HFF-Myc (cell line): ENCODE measurements at places on chromosomes 4 and X.

DNA sequence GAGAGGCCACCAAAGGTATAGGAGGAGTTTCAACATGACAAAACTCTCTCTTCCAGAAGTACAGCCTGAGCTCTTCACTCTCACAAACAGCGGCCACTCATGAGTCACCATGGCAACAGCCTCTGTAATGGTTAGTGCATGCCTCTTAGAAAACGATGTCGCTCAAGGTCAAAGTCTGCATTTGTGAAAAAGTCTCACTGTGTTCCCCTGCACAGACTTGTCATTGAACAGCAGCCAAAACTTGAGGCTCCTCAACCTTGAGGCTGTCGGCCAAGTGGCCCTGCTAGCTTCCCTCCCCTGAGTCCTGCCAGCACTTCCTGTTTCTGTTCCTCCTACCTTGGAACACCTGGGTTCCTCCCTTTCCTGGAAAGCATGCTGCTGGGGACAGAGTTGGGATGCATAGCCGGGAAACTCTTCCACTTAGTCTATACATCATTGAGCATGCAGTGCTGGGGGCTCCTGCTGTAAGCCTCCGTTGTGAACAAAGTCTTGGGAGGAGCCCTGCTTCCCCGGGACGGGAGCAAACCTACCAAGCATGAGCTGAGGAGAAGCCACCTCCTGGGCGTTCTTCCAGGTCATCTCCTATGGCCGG lies 66.6 kb downstream of the ING2 start:
- peak; percentile 16 for DNase-seq

- no peak for DNase-seq
Measured at GRCh38 chr4:183832776-183833450, 72.2 kb upstream of the STOX2 start.

GRCh38 chr4:48329193-48329592 lies 12.1 kb upstream of the SLAIN2 start:
- no peak for DNase-seq

DNA sequence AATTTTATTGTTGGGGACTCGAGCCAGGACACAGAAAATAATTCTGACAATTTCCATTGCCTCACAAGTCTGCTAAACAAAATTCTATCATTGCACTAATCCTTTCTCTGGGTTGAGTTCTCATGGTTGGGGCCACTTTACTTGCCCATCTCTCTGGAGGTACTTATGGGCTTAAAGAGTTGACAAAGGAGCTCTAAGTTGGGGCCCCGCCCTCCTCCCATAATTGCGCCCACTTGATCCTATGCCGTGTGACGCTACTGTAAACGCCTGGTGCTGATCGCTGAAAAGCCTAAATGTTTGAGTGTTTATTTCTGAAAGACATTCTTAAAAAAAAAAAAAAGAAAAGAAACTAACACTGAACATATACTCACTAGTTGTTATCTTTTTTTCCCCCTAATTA lies 103.0 kb downstream of the TENM3 start:
- no peak for DNase-seq

DNA sequence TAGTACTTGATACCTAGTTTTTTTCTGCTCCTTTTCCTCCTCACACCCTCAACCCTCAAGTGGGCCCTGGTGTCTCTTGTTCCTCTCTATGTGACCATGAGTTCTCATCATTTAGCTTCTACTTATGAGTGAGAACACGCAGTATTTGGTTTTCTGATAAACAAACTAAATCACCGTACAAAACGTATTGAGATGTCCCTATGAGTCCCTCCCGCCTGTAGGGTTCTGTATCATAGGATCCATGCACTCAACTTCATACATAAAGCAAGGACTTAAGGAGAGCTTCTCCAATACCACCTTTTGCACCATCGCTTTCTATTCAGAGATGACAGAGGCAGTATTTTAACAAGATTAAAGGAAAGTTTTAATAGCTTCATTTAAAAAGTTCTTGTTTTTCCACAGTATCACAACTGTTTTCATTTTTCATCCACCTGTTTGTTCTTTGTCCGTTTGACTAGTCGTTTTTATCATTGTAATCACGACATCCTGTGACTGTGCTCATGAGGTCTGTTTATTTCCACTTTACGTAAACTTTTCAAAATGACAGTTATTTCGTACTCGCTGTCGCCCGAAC lies 457 bp upstream of the RAB9A start:
- DNase-seq = no peak

DNA sequence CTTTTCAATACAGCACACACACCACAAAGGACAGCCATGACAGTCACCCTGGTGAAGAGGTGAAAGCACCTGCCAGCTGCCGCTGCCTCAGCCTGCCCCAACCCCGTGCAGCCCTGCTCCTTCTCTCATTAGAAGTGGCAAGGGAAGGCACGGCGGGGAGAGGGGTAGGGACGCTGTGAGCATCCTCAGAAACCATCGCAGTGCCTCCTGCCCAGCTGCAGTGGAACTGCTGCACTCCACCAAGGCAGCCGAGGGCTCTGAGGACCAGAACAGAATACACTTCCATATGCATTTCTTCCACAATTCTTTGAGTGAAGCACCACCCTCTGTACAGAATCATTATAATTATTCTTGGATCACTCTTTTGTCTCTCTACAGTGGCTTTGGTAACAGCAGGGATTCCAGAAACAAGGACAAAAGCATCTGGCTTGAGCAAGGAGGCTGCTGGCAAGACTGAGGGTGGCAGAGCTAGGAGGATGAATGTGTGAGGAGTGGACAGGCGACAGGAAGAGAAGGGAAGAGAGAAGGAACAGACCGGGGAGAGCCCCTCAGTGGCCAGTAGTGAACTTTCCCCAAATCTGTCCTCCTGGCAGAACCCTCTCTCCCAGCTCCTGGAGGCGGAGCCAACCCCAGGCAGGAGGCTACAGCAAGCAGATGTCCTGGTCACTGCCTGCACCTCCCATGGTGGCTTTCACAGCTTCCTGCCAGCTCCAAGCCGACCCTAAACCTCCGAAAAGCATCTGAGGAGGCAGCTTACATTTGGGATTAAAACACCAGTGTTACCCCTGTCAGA lies 73.2 kb downstream of the MTNR1A start:
- no peak for DNase-seq

DNA sequence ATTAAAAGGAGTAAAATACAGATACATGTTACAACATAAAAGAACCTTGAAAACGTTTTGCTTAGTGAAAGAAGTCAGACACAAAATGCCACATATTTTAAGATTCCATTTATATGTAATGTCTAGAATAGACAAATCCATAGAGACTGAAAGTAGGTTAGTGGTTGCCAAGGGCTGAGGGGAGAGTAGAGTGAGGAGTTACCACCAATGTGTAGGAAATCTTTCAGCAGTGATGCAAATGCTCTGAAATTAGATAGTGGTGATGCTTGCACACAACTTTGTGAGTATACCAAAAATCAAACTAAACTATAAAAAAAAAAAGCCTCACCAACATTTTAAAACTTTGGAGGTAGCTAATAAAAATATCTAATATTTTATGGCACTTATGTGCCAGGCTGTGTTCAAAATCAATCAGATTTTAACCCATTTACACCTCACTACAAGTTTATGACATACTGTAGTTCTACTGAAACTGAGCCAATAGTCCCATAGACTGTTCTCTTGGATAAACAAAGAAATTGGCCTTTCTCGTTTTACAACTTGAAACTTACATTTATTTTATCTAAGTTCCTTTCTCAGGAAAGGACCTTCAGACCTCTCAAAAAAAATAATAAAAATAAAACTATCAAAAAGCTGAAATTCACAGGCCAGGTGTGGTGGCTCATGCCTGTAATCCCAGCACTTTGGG lies 29.1 kb upstream of the KLHL8 start:
- DNase-seq = no peak

GRCh38 chr4:172950990-172951389 lies 217.6 kb upstream of the GALNT7 start:
- DNase-seq = no peak

DNA sequence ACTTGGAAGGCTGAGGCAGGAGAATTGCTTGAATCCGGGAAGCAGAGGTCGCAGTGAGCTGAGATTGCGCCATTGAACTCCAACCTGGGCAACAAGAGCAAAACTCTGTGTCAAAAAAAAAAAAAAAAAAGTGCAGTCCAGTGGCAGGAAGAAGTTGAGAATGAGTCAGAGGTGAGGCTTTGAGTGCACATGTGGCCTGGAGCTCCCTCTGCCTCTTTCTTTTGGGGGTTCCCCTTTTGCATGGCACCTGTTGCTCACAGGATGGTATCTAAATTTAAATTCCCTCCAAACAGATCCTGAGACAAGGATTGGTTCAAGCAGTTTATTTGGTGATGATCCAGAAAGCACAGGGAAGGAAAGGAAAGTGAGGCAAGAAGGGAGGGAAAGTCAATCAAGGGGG lies 151.4 kb upstream of the STX18 start:
- DNase-seq = no peak

DNA sequence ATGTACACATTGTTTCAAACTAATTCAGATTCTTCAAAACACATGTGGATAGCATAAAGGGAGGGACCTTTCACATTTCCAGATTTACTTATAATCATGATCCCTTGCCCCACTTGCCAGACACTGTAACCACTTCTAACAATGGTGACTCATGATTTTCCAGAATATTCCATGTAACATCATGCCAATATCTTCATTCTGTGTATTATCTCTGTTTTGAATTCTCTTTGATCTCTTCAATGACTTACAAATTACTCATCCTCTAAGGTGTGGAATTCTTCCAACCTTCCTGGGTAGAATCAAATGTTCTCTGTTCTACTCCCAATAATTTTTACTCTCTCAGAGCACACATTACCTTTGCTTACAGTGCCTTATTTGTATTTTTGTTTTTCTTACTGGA lies 517.1 kb downstream of the PCDH7 start:
- no peak for DNase-seq

- no peak for DNase-seq
Measured at GRCh38 chr4:67036791-67037190, 508.5 kb downstream of the CENPC start.

- no peak for DNase-seq
Measured at GRCh38 chr4:88908521-88908920, 148.5 kb downstream of the FAM13A start.

- no peak for DNase-seq
Measured at GRCh38 chr4:48064349-48064748, 47.8 kb downstream of the NIPAL1 start.

GRCh38 chrX:97189668-97190067 lies 306.0 kb downstream of the RPA4 start:
- no peak for DNase-seq

GRCh38 chr4:7361280-7361895 lies 73.3 kb downstream of the PSAPL1 start:
- no peak for DNase-seq

GRCh38 chr4:147782087-147782781 lies 50.3 kb downstream of the ARHGAP10 start:
- peak; percentile 43 for DNase-seq

GRCh38 chrX:17377091-17377717 lies 2.2 kb downstream of the NHS start:
- no peak for DNase-seq

GRCh38 chr4:147853706-147854105 lies 121.8 kb downstream of the ARHGAP10 start:
- DNase-seq = peak; percentile 72

- no peak for DNase-seq
Measured at GRCh38 chrX:80430826-80431504, 10.7 kb downstream of the TENT5D start.

DNA sequence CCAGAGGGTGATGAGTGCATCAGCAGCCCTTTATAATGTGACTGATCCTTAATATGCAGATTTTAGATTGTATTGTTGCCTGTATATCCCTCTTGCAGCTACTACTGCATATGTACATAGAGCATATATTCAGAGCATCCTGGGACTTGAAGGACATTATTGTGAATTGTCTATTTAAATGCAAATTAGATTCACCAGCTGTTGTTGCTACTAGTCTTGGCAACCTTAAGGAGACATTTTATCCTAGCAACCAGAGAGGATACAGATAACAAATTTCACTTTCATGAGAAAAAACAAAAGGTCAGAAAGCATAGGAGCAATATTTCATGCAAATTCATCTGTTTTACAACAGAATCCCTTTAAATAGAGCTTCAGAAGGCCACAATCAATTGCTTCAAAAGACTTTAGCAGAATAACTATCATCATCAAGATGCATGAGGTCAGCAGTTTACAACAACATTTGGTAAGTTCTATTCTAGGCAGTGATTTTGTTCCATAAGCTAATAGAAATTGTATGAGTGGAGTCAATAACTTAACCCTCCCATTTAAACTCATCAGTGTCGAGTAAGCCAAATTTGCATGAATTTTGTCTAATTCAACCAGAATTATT lies 148.6 kb downstream of the GC start:
- no peak for DNase-seq

DNA sequence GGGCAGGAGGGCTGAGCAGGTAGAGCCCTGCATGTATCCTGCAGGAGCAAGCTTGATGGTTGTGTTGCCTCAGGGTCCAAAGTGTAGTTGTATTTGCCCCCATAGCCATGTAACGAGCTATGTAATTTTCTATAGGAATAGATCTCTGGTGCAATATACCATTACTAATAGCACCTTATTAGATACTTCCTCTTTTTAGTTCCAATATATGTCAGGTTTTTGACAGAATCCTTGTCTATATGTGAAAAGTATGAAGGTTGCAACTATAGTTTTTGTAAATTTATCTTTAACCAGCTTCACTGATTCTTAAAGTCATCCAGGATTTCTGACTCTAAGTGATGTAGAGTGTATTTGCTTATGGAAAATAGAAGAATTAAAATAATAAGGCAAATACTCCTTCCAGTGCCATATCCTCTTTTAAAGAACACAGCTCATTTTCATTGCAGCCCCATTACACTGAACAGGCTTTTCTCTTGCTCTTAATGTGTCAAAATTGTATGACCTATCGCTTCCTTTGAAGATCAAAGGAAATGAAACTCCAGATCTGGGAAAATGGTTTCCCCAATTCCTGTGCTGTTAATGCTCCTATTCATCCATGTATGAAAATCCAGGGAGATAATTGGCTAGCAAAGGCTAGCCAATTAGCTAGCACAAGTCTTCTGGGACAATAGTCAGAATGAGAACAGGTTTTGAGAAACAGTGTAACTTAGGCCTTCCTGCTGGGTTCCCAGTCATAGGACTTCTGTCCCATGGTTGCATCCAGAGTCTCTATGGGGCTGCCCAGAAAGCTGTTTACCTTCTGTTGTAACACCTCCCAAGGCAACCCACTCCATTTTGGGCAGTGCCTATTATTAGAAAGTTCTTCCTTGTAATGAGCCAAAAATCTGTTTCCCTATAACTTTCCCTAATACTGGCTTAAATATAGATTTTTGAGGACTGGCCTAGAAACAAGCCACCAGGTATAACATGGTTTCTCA lies 90.6 kb downstream of the TSPAN7 start:
- DNase-seq = no peak

- no peak for DNase-seq
Measured at GRCh38 chr4:54840992-54841768, 183.4 kb downstream of the KIT start.

- no peak for DNase-seq
Measured at GRCh38 chr4:7625071-7625470, 190.3 kb upstream of the PSAPL1 start.

DNA sequence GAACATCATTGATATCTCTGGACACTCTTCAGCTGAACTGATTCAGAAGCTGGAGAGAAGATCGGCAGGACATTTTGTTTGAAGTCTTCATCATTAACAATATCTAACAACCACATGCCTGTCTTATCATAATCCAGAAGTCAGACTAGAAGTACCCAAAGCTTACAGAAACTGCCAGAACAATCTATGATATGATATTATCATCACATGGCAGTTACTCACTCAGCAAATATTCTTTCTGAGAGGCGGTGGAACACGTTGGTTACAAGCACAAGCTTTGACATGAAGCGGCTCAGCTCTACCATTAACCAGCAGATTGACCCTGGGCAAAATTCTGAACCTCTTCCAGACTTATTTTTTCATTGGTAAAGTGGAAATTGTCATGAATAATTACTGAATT lies 69.4 kb upstream of the KIT start:
- DNase-seq = no peak

GRCh38 chr4:88185906-88186305 lies 27.5 kb upstream of the ABCG2 start:
- DNase-seq = no peak
